ENCODE measurements at places on chromosomes 5 and 9. TPM values are rescaled to one million over a fixed set of nuclear protein-coding genes. Genes with fewer than 3 reads are reported as not detected.

FRRS1L gene
- total RNA-seq = 0.26 TPM

PDE6A gene
- under 0.01 TPM for total RNA-seq

PCDHB2 gene
- total RNA-seq = 4.6 TPM

GRCh38 chr5:55993013-55993412 is 1.8 kb downstream of the IL6ST start:
- H3K36me3 ChIP-seq = no peaks in the 10 kb centered on the region
- no peak for DNase-seq
- peak overlapping the region; percentile 94 for H3K4me3 ChIP-seq
- H3K4me1 ChIP-seq = peaks cover 5% of the 10 kb centered on the region
- H3K27ac ChIP-seq = peak overlapping the region; percentile 98

GRCh38 chr5:10913181-10913810 is 152.3 kb upstream of the DAP start:
- H3K4me1 ChIP-seq = peaks cover 3% of the 10 kb centered on the region
- DNase-seq = no peak
- no peaks in the 10 kb centered on the region for H3K36me3 ChIP-seq
- no peak overlapping the region for H3K4me3 ChIP-seq

- no peaks in the 10 kb centered on the region for H3K27me3 ChIP-seq
- no peak for DNase-seq
- H3K27ac ChIP-seq = no peak overlapping the region
- H3K4me3 ChIP-seq = no peak overlapping the region
Measured at GRCh38 chr5:16742938-16743337, 126.1 kb upstream of the RETREG1 start.

DNA sequence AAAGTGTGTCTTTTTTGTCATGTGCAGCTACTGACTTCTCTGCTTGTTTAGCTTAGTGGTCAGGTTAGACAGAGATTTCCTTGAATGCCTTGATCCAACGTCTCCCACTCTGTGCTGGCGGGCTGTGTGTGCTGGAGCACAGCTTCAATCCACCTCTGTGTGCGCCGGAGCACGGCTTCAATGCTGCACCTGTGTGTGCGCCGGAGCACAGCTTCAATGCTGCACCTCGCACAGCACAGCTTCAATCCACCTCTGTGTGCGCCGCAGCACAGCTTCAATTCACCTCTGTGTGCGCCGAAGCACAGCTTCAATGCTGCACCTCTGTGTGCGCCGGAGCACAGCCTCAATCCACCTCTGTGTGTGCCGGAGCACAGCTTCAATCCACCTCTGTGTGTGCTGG is 69.0 kb upstream of the PHYKPL start:
- H3K4me1 ChIP-seq = no peaks in the 10 kb centered on the region
- H3K36me3 ChIP-seq = no peaks in the 10 kb centered on the region
- DNase-seq = no peak
- no peak overlapping the region for H3K4me3 ChIP-seq
- H3K27me3 ChIP-seq = no peaks in the 10 kb centered on the region

DNA sequence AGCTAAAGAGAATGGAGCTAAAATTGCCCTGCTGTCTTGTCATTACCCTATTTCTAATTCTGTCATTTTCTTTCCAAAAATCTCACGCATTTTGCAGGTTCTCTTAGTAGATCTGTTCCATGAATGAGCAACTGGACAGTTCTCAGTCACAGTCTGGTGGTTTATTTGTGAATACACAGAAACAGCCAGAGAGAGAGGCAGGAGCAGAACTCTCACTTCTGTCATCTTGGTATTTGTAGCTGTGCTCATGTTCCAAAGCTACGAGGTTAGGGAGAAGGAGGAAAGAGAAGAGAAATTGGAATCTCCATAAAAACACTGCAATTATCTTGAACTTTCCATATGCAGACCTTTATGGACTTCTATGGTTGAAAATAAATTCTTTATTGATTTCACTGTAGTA is 118.0 kb upstream of the OR13F1 start:
- H3K36me3 ChIP-seq = no peaks in the 10 kb centered on the region
- H3K4me3 ChIP-seq = no peak overlapping the region
- no peak for DNase-seq
- H3K4me1 ChIP-seq = no peaks in the 10 kb centered on the region
